ENCODE measurements at places on chromosomes 5 and 9.

GRCh38 chr5:61735531-61735930, 403.5 kb downstream of the ZSWIM6 start:
- no peak for DNase-seq

- DNase-seq, result no peak
Observed at GRCh38 chr9:72332351-72332750, 32.7 kb downstream of the ZFAND5 start.

DNA sequence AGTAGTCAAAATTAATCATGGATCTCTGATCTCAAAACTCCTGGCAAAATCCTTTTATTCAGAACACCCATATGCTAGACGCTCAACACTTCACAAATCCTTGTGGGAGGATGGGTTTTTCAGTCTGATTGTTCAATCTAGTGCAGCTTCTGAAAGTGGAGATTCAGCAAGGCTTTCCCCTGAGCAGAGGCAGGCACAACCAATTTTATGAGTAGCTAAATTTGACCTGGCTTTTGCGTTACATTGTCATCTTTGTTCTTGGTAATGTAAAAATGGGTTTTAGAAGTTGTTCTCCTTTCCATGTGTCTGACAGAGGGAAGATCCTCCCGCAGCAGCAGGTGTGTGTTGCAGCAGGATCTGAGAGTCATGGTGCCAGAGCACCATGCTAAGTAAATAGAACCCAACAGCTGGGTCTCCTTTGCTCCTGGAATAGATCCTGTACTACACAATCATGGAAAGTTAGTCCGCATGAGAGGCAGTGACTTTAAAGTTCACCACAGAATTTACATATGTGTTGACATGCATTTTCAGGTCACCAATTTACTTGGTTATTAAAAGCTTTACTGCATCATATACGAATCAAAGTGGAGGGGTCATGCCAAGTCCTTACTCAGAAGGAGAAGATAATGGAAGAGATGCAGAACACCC, 70.1 kb upstream of the MEF2C start:
- no peak for DNase-seq

DNA sequence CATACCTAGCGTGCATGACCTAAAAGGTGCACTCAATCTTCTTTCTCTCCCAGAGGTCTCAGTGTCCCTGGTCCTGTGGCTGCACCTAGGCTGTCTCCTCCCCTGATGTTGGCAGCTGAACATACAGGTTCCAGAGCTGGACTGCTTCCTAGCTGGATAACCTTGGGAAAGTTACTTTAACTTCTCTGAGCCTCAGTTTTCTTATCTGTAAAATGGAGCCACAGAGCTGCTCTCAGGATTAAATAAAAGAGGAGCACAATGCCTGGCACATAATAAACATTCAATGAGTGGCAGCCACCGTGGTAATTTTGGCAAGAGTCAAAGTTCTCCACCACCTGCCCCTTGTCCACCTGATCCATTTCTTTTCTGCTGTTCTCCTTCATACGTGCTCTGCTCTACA, 14.0 kb downstream of the MORN5 start:
- no peak for DNase-seq

- DNase-seq, result no peak
Observed at GRCh38 chr9:134725605-134725940, 84.0 kb downstream of the COL5A1 start.

DNA sequence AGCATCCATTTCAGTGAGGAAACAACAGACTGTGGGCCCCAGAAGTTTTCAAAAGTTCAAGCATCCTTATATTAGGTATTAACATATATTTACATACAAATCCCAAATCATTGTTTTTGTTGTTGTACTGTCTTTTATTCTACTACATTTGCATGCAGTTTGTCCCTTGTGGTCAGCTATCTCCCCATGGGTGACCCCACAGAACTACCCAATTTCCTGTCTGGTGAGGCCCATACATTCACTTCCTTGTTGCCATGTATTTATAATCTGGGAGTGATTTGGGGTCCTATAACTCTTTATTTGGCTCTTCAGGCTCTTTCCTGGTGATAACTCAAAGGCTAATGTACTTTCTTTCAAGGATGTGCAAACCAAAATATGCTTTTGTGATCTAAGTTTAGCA, 3.3 kb upstream of the CD180 start:
- no peak for DNase-seq

DNA sequence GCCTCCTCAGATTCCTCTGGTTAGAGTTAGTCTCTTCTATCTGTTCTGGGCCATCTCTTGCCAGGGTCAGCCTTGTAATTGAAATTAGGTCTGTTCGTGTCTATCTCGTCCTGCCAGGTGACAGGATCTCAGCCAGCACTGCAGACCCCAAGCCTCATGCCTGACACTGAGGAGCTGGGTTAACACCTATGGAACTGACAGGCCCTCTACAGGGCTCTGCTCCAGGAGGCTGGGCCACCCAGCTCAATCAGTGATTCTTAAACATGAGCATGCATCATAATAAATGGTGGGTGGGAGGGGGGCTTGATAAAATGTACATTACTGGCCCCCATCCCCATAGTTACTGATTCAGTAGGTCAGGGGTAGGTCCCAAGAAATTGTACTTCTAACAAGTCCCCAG, 103.4 kb downstream of the PSD2 start:
- DNase-seq, result no peak

DNA sequence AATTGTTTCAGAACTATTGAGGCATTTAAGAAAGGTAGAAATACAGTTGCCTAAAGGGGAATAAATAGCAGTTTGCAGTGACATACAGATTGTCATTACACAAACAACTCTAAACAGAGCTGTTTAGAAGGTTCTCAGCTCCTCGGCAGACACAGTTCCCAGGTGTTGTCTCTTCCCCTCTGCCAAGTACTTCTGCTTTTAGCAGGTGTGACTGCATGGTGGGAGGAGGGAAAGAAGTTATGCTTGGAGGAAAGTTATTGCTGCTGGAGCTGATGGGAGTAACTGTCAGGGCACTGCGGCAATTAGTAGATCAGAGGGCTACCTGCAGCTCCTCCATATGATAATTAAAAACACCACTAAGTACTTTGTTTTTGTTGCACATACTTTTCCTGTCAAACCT, 14.5 kb downstream of the EDIL3 start:
- DNase-seq, result no peak

- DNase-seq, result no peak
Observed at GRCh38 chr9:106925392-106925791, 62.4 kb downstream of the ZNF462 start.

- DNase-seq, result peak; percentile 56
Observed at GRCh38 chr5:173925449-173926071, 37.4 kb downstream of the CPEB4 start.

DNA sequence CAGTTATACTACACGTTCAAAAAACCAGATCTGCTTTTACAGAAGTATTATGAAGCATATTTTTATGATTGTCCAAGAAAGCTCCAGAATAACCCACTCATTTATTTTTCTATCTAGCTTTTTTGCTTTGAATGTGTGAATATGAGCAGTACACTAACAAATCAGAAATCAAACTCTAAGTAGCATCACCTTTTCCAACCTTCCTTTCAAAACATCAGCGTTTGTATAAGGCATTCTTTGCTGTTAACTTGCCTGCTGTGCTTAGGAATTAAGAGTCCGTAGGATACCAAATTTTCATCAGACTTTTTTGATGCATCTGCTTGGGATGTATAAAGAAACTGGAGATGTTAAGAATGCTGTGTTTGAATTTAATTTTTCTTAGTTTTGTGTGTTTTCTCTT, 3.8 kb downstream of the TLE4 start:
- no peak for DNase-seq

DNA sequence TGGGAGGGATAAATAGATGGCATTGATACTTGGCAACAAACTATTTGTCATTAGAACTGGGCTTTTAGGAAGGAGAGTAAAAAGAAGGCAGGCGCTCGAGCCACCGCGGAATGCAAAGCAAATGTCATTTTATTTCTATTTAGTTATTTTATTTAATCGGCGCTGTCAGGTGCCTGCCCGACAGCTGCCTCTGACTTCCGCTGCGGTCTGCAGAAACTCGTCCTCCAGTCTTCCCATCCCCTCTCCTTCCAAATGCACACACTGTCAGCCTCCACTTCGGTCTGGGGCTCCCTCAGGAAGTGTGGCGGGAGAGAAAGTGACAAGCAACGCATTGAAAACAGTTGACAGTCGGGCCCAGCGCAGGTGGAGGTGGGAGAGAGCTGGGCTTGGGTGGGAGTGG, 29.3 kb downstream of the ASS1 start:
- DNase-seq, result no peak

DNA sequence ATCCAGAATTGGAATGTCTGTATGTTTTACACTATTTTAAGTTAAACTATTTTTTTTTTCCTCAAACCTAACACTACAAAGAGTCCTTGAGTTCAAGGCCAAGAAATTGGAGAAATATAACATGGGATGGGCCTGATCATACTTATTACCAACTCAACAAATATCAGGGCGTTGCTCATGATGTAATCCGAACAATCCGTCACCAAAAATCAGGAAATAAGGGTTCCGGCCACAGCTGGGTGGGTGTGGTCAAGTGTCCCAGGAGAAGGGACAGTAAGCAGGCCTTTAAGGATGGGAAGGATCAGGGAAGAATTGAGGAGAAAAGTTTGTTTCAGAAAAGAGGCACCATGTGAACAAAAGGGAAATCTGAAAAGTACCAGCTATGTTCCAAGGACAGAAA, 29.8 kb downstream of the MED27 start:
- no peak for DNase-seq

DNA sequence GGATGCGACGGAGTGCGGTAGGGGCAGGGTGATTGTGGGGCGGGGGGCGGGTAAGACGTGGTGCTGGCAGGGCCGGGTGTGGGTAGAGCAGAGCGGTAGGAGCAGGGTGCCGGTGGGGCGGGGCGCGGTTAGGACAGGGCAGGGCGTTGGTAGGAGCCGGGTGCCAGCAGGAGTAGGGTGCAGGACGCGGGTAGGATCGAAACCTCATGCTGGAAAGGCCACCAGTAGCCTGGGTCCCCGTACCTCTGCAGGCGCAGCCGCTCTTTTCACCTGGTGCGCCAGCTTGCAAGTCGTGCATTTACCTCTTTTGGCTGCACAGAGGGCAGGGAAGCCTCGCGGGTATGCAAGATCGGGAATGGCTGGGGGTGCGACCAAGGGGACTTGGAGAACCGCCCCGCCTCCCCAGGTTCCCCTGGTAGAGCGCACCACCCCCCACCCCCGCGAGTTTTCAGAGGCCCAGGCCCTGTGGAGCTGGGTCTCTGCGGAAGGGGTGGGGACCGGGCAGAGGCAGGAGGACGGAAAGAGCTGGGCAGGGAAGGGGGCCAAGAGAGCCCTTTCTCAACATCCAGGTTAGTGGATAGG, 104.8 kb upstream of the SIMC1 start:
- peak; percentile 0 for DNase-seq
